ENCODE measurements at places on chromosomes 5 and 9. TPM values are rescaled to one million over a fixed set of nuclear protein-coding genes. Genes with fewer than 3 reads are reported as not detected.

HMMR gene
- 2.1 TPM for polyA plus RNA-seq

KCNN2 gene
- 0.22 TPM for polyA plus RNA-seq

CDH18 gene
- not detected for polyA plus RNA-seq

PCDH1 gene
- polyA plus RNA-seq = 42.6 TPM

CCL27 gene
- 0.58 TPM for polyA plus RNA-seq

GPRIN1 gene
- 0.43 TPM for polyA plus RNA-seq

NR4A3 gene
- 0.29 TPM for polyA plus RNA-seq

HAND1 gene
- not detected for polyA plus RNA-seq

JADE2 gene
- 3.8 TPM for polyA plus RNA-seq

DND1 gene
- polyA plus RNA-seq = 1.9 TPM

CCDC192 gene
- polyA plus RNA-seq = not detected

STING1 gene
- 28.3 TPM for polyA plus RNA-seq

CXCL14 gene
- 199 TPM for polyA plus RNA-seq

FAXDC2 gene
- polyA plus RNA-seq = 6.0 TPM

TOR4A gene
- 1.5 TPM for polyA plus RNA-seq

ZNF454 gene
- polyA plus RNA-seq = 0.40 TPM

SPATA31D4 gene
- not detected for polyA plus RNA-seq

LOX gene
- 0.71 TPM for polyA plus RNA-seq

CCL28 gene
- 3.9 TPM for polyA plus RNA-seq

TRAF1 gene
- 2.7 TPM for polyA plus RNA-seq

LCNL1 gene
- polyA plus RNA-seq = 0.20 TPM

CNTLN gene
- polyA plus RNA-seq = 1.3 TPM

RANBP3L gene
- polyA plus RNA-seq = 0.07 TPM

NIPAL4 gene
- 15.1 TPM for polyA plus RNA-seq

DCAF12 gene
- 22.8 TPM for polyA plus RNA-seq

ZNF483 gene
- 0.09 TPM for polyA plus RNA-seq

ZNF366 gene
- polyA plus RNA-seq = 0.21 TPM

WDR38 gene
- not detected for polyA plus RNA-seq

CRHBP gene
- polyA plus RNA-seq = 0.10 TPM

SMIM33 gene
- polyA plus RNA-seq = 0.02 TPM

CLINT1 gene
- polyA plus RNA-seq = 59.1 TPM

Measured in esophagus (tissue), 2 donors.